GM06990 (cell line): ENCODE measurements at places on chromosomes 11 and 22.

GRCh38 chr11:134331354-134332188, at the start of gene GLB1L2:
GLB1L2 (plus strand) TSS chr11:134331988; CDS start chr11:134332062, 74 bp downstream.
- DNase-seq: peak; percentile 74

DNA sequence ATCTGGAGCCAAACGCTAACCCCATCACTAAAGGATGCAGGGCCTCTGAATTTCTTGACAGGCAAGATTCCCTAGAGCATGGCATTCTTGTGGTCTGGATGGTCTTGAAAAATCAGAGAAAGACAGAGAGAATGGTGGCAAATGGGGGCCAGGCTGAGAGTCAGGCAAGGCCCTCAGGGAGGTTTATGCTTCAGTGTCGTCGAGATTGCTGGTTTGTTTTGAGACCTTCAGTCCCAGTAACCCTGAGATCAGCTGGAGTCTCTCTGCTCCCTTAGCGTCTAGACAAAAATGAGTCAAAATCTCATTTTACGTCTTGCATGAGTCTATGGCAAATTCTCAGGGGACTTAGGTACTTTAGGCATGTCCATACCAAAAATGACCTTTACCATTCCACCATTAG, 539.3 kb downstream of the SOX6 start:
- DNase-seq: no peak

- DNase-seq: no peak
Measured at GRCh38 chr11:16770016-16770415, 31.6 kb downstream of the C11orf58 start.

GRCh38 chr11:3830730-3831129, 10.0 kb downstream of the RHOG start:
- DNase-seq: no peak

DNA sequence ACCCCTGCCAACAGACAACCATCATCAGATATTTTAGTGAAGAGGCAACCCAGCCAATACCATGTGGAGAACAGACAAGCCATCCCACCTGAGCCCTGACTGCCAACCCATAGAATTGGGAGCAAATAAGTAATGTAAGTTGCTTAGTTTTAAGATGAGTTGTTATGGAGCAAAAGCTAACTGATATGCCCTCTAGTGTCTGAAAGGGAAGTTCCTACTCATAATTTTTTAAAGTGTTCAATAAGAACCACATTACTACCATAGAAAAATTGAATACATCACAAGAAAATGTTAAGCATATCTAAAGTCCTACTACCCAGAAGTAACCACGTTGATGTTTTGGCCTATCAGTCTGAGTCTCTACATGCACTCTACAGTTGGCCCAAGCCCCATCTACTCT, 50.8 kb upstream of the SLC36A4 start:
- no peak for DNase-seq

DNA sequence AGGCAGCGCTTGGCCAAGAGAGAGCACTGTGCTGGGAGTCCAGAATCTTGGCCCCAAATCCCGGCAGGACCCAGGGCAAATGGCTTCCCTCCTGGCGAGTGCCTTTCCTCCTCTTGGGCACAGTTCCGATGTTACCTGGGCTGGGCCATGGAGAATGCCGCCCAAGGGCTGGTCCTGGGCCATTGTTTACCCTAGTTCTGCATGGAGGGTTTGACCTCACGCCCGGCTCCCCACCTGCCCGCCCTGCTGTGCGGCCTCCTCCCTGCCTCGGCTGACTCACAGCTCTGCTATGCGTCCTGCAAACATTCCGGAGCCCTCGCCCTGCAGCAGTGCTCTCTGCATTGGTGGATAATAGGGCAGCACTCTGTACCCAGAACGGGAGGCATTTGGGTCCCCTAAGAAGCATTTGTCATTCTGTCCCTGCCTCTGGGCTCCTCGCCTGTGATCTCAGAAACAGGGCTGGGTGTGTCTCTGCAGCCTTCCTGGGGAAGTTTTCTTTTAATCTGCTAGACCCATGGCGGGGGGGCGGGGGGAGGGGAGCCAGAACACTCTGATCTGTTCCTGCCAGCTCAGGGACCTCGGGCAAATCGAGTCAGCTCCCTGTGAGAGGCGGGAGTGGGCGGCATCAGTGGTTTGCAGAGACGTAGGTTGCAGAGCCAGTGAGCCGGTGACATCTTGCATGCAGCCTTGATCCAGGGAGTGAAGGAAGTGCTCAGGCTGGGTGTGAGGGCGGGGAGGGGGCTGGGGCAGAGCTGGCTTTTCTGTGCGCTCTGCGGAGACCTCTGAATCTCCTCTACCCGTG, 32.9 kb upstream of the SMIM38 start:
- DNase-seq: peak; percentile 53

GRCh38 chr22:30114361-30114760, 34.1 kb downstream of the HORMAD2 start:
- DNase-seq: no peak

GRCh38 chr22:22555596-22555995, 3.5 kb downstream of the PRAME start:
- DNase-seq: no peak

GRCh38 chr11:107825875-107826274, 32.7 kb downstream of the SLC35F2 start:
- no peak for DNase-seq

DNA sequence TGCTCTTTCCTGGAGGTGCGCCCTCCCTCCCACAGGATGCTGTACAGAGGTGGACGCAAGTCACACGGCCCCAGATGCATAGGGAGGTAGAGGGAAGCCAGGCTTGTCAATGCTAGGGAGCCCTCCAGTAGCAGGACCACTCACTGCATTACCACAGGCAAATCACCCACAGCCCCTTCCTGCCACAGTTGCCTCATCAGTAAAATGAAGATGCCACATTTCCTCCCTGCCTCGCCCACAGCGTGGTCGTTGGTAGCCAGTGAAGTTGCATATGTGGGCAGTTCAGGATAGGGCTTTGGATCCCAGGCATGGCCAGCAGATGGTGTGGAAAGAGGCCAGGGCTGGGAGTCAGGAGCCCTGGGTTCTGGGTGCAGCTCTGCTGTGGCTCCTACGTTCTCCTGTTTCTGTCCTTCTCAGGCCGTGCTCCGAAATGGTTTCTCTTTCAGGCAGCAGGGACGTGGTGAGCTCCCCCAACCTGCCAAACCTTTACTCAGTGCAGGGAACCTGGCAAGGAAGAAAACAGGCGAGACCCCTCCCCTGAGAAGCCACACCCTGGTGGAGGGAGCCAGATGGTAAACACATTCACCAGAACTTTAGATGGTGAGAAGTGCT, 22.6 kb downstream of the DAGLA start:
- no peak for DNase-seq

DNA sequence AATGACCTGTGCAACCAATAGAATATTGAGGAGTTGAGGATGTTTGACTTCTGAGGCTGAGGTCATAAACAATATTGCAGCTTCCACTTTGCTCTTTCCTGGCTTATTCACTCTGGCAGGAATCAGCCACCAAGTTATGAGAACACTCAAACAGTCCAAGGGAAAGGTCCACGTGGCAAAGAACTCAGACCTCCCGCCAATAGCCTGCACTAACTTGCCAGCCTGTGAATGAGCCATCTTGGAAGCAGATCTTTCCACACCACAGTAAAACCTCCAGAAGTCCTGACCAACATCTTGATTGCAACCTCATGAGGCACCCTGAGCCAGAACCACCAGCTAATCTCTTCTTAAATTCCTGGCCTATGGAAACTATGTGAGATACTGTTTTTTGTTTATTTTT, 22.7 kb upstream of the PICALM start:
- no peak for DNase-seq

- DNase-seq: no peak
Measured at GRCh38 chr22:27420817-27421361, 380.7 kb downstream of the MN1 start.

- DNase-seq: no peak
Measured at GRCh38 chr22:38869663-38870062, 2.4 kb downstream of the CBX6 start.

- DNase-seq: no peak
Measured at GRCh38 chr11:120807414-120808150, 216.3 kb upstream of the TBCEL start.

- peak; percentile 80 for DNase-seq
Measured at GRCh38 chr11:64846998-64847666, 2.7 kb upstream of the CDC42BPG start.

GRCh38 chr11:117885777-117886176, 9.3 kb upstream of the FXYD6 start:
- no peak for DNase-seq

- DNase-seq: no peak
Measured at GRCh38 chr11:118645066-118645715, 34.3 kb downstream of the TREH start.

DNA sequence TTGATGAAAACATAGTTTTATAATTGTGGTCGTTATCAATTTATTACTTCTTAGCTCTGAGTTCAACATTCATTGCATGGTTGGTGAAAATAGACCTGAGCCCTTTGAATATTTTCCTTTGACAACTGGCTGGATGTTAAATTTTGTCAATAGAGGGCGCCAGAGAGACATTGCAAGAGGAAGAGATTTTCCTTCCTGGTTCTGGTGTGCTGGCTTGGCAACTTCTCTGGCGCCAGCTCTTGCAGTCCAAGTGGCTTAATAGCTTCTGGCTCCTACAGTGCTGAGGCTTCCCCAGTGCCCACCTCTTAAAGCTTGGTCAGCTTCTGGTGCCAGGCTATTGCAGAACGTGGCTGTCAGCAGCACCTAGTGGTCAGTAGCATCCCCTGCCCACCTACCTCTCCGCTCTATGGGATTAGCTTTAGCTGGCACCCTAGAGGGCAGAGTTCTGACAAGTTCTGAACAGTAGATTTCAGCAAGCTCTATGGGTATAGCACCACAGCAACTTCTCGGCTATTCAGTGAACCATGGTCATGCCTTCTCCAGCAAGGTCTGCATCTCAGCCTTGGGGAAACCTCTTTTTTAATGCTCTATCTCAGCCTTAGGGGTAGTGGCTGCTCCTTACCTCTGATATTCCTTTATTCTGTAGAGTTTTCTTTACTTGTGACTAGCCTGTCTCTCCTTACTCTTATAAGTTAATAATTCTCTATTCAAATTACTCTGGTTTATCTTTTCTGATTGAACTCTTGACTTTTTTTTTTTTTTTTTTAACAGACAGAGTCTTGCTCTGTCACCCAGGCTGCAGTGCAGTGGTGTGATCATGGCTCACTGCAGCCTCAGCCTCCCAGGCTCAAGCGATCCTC, 59.4 kb downstream of the ACER3 start:
- peak; percentile 49 for DNase-seq

DNA sequence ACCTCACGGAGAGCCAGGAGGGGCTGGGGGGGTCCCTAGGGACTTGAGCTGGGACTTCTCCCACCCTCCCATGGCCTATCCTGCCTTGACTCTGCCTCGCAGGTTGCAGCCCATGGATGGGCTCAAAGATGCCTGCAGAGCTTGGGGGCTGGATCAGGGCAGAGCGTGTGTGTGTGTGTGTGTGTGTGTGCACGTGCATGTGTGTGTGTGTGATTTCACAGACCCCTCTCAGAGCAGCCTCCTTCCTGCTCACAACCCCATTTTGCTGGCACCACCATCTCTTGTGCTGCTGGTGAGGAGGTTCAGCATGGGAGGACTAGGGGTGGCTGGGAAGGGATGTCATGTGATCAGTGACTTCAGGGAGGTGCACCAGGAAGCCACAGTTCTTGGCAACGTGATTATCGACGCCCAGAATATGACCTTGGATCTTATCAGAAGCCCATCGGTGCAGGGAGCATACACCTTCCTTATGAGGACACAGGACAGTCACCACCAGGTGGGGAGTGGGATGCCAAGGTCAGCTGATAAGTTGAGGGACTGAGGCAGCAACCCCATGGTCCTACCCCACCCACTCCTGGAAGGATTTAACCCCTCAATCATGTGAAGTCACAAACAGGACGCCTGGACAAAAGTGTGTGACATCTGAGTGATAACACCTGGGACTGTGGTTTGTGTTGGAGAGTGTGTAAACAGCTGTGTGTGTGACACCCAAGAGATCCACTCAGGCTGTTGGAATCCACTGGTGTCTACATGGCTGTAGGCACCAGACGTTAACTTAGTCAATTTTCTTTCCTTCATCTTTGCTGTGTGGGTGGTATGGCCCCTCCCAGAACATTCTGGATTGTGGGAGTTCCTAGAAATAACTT, 1.8 kb upstream of the NAALADL1 start:
- DNase-seq: no peak

DNA sequence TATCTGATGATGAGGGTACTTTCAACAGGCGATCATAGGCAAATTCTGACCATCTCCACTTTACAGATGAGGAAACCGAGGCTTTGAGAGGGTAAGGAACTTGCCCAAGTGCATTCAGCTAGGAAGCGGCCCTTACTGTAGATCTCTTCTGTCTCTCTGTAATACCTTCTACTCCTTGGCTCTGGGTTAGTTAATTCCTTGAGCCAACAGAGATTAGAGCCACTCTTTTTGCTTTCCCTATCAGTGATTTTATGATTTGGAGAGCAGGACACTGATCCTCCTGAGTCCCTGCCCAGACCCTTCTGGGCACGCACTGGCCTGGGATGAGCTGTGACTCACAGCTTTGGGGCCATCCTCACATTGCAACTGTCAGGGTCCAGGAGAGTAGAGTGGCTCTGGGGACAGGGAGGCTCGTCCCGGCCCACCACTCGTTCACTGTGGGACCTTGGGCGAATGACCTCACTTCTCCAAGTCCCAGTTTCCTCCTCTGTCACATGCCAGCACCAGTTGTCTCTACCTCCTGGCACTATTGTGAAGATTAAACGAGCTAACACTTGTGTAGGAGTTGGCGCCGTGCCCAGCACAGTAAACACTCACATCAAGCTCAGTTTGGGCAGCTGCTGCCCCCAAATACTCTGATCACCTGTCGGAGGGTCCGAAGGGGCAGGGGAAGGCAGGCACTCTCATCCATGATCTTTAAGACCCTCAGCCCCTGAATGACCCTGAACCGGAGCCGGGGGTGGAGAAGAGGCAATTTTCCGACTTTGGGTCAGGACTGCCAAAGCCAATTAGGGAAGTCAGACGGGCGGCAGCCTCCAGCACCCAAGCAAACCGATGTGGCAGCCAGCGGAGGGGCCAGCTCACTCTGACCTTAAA, 235.0 kb downstream of the MIAT start:
- DNase-seq: no peak

DNA sequence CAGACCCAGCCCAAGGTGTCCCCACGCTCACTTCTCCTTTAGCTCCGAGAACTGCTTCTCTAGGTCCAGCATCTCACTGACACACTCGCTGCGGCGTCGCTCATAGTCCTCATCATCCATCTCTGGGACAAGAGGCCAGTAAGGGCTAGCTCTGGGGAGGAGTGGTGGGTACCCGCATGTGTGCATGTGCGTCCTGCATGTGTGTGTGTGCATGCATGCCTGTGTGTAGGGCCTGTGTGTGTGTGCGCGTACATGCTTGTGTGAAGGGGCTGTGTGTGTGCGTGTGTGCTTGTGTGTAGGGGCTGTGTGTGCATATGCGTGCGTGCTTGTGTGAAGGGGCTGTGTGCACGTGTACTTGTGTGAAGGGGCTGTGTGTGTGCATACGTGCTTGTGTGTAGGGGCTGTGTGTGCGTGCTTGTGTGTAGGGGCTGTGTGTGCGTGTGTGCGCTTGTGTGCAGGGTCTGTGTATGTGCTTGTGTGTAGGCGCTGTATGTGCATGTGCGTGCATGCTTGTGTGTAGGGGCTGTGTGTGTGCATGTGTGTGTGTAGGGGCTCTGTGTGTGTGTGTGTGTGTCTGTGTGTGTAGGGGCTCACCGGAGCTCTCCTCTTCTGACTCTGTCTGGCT, 3.3 kb downstream of the BRMS1 start:
- DNase-seq: no peak
